EL (cell line): ENCODE measurements at places on chromosomes 16 and 17.

DNA sequence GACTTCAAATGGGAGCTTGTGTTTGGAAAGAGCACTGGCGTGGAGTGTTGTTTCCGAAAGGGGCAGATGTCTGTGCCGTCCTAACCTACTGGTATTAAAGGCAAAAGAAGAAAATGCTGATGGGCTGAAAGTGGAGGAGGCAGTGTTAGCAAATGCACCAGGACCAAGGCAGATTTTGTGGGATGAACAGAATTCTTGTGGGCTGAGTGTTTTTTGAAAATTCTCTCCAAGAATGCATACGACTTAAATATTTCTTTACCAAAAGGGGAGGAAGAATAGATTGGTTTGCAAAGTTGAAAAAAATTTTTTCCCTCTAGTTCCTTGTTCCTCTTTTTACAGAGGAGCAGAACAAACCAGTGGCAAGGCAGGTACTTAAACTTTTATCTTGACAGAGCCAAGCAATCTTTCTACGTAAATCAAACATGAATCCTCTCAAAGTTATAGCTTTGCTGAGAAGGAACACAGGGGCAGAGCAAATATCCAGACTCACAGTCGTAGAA is 16.8 kb downstream of the MARCHF10 start:
- peak; percentile 94 for DNase-seq

DNA sequence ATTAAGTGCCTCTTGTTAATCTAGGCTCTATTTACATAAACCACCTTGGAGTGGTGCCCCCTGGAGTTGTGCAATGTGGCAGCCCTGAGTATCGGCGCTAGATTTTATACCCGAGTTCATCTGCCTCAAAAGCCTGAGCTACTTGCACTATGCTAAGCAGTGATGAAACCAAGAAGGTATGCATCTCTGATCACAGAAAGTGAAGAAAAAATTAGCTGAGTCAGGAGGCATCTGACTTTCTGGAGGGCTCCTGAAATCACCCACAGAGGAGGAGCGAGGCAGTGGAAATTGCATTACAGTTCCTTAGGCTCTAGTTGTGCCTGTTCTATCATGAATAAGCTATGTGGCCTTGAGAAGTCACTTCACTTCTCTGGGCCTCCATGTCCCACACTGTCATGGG is 80.3 kb upstream of the PSMD7 start:
- no peak for DNase-seq

DNA sequence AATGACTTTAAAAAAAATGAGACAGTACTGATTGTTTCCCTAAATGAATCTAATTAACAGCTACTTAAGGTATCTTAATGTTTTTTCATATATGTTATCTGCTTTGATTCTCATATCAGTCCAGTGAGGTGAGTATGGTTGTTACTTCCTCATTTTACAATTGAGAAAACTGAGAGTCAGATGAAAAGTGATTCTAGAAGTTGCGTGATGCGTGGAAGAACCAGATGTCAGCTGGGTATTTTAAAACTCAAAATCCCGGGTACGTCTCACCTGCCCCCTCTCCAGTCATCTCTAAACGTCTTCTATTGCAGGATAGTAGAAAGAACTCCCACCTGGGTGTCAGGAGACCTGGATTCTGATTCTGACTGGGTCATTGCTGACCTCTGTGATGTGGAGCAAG is 89.2 kb downstream of the MAP2K6 start:
- DNase-seq = no peak

DNA sequence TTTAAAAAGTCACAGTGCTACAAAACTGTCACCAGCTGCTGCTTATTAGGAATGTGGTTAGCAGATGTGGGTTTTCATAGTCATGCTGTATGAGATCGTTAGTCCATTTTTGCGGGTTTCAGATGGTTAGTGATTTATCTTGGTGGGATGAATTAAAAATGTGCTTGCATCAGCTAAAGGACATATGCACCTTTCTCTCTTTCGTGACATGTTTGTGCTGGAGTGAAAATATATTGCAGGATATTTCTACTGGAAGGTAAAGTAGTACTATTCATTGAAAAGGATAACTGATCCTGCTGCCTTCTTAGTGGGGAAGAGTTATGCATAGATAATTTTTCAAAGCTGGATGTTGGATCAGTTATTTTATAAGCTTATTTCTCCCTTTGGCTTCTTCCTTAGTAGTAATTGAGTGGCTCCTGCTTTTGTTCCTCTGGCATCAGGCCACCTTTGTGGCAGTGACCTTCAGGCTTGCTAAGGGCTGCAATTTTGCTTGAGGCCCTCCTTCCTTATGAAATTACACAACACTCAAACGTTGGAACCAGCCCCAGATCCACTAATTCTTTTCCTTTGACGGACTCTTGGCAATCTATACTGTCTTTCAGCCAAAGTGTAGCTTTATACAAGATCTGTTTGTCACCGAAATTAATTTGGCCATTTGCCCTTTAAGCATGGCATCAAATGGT is 7.5 kb upstream of the SNTB2 start:
- DNase-seq = peak; percentile 88

GRCh38 chr17:49360796-49361128 is 1.3 kb downstream of the ZNF652 start:
- no peak for DNase-seq

GRCh38 chr17:41212524-41213169 is 13.8 kb upstream of the KRTAP9-2 start:
- no peak for DNase-seq

- no peak for DNase-seq
These were observed 1.1 kb downstream of the PLLP start for GRCh38 chr16:57283214-57283958.

GRCh38 chr16:12321311-12321842 is 344.8 kb downstream of the SNX29 start:
- no peak for DNase-seq

DNA sequence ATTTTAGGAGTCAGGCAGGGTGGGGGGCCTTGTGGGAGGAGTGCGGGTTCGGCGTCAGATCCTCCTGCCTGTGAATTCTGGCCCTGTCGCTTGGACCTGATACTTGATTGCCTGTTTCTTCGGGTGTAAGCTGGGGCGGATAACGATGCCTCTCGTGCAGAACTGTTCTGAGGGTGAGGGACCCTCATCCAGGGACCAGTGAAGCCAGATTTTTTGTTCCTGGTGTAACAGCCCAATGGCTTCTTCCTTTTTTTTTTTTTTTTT is 1.3 kb downstream of the TBCD start:
- DNase-seq = no peak

GRCh38 chr17:83118071-83118841 is 38.8 kb downstream of the METRNL start:
- DNase-seq = no peak

- DNase-seq = no peak
These were observed 45.2 kb upstream of the MAP3K14 start for GRCh38 chr17:45361976-45362375.

- no peak for DNase-seq
These were observed 28.5 kb upstream of the SLC38A8 start for GRCh38 chr16:84071121-84071520.

DNA sequence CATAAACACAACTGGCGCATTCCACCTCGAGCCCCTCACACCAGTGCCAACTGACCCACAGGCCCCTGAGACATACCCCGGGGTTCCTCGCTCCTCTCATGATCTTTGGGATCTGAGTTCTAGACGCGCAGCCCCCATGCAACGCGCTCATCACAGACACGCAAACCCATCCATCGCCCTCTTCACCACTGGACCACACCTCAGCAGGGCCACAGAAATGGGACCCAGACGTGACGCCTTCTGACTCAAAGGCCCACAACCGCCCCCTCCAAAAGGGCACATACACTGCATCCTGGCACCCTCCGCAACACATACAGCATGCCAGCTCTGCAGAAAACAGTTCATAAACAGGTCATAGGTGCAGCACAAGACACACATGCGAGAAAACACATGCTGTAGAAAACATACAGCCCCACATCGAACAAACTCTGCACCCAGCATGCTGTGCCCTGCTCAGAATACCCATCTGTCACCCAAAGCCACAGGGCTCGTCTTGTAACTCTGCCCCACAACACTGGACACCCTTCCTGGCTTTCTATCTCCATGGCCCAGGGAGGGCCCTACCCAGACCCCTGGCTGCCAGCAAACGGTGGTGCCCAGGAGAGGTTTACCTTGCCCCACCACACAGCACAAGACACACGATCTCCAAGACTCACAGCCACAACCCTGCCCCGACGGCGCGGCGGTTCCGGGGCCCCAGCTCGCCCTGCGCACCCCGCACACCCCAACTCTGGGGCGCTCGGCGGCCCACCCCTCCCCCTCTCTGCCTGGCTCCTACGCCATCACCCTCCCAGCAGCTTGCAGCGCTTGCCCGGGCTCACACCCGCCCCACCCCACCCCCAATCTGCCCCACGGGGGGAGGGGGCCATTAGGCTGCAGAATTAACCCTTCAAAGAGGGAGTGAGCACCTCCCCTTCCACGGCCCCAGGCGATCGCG is 887 bp downstream of the ZBTB4 start:
- DNase-seq = peak; percentile 50

DNA sequence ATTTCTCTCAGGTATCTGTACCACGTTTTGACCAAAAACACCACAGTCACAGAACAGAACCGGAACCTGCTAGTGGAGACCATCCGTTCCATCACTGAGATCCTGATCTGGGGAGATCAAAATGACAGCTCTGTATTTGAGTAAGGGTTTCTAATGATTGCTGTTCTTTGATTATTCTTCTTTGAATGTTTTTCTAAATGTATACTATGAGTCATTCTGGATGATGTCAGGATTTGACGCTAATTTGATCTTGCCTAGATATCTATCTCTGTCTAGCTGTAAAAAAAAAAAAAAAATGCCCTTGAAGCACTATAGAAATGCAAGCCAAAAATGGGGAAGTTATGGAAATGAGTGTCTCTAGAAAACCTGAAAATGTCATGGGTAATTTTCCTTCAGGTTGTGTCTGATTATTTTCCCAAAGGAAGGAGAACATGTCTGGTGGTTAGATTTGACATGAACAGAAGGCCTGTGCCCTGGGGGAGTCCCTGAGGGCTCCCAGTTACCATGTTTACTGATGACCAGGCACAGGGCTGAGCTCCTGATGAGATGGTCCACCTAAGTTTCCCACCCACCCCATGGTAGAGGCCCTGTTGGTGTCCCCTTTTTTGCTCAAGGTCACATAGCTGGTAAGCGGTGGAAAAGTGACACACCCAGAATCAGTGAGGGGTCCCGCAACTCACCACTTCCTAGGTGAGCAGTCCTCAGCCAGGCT is 13.6 kb downstream of the CLEC16A start:
- DNase-seq = peak; percentile 68

- peak; percentile 81 for DNase-seq
These were observed 19.9 kb downstream of the CLEC16A start for GRCh38 chr16:10964039-10964890.

DNA sequence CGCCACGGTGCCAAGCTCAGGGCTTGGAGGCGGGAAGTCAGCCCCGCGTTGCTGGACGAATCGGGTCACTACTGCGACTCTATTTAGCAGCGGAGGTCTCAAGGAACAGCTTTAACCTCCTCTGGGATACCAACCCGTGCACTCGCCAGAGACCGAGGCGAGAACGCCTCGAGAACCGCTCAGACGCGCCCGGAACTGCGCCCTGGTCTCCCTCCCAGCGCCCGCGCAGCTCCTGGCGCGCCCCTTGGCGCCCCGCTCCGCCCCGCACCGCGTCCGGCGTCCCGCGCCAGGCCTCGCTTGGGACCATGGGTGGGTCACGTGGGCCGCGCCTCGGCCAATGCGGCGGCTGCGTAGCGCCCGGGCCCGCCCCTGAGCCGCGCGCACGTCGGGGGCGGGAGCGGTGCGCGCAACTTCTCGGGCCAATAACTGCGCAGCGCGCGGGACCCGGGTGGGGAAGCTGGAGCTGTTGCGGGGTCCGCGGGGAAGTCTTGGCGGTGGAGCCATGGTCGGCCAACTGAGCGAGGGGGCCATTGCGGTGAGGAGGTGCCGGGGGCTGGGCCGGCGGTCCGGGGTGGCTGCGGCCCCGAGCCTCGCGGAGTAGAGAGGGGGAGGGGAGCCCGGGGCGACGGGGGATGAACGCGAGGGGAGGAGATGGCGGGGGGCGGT is at the start of the genes RPA1 and SMYD4:
Gene RPA1, plus strand, starts transcription at position 414 of the 666 bp plus-strand sequence. Its CDS starts 89 bp downstream, at position 503.
Gene SMYD4, minus strand, starts transcription at position 311 of the 666 bp plus-strand sequence. CDS start 1,908 bp downstream, outside the sequence.
- DNase-seq = peak; percentile 88

DNA sequence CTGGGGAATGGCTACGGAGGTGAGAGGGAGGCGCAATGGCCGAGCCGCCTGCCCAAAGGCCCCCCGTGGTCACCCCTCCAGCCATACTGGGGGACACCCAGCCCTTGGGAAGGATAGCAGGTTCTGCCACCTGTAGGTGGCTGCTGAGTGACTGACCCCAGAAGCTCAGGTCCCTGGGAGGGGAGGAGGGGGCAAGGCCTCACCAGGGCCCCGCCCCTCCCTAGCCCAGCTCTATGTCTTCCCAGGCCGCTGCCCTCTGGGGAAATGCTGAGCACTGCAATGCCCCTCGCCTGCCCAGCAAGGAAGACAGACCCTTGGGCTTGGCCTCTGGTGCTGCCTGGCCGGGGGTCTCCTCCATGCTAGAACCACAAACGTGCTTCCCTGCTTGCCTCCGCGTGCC is 11.4 kb upstream of the CLDN9 start:
- DNase-seq = no peak

GRCh38 chr16:88108762-88109161 is 157.5 kb downstream of the BANP start:
- no peak for DNase-seq

- DNase-seq = no peak
These were observed 213.2 kb downstream of the C16orf78 start for GRCh38 chr16:49586466-49587450.

DNA sequence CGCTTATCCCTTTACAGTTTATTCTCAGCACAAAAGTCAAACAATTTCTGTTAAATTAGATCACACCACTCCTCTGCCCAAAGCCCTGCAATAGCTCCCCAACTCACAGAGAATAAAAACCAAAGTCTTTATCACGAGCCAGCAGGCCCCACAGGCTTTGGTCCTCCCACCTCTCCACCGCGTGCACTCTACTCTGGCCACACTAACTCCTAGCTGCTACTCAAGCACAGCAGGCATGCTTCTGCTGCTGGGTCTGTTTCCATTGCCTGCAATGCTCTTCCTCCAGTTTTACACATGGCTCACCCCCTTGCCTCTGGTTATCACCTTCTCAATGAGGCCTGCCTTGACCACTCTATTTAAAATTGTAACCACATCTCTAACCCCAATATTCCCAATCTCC is 27.6 kb downstream of the HELZ start:
- DNase-seq = no peak

- no peak for DNase-seq
These were observed 4.6 kb downstream of the RPH3AL start for GRCh38 chr17:348012-348411.

- no peak for DNase-seq
These were observed 19.3 kb downstream of the FCSK start for GRCh38 chr16:70473446-70474319.

GRCh38 chr17:34617398-34617797 is 38.0 kb downstream of the TMEM132E start:
- DNase-seq = no peak

DNA sequence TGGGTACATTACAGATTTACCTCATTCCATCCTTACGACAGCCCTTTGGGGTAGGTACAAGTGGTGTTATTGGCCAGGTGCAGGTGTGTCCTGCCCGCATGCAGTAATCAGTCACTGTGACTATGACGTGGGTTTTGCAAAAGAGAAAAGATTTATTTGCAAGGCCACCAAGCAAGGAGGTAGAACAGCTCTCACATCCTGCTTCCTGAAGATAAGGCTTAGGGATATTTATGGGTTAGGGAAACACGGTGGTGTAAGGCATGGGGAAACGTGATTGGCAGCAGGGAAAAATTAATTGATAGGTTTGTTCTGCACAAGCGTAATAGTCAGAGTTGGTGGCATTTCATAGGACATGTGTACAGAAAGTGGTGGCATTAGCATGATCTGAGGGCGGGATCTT is 214.8 kb downstream of the PARN start:
- DNase-seq = no peak
